ENCODE measurements at places on chromosomes 3 and 15.
A peak's percentile ranks its signal among the peaks of the same experiment; 100 is the strongest.

DNA sequence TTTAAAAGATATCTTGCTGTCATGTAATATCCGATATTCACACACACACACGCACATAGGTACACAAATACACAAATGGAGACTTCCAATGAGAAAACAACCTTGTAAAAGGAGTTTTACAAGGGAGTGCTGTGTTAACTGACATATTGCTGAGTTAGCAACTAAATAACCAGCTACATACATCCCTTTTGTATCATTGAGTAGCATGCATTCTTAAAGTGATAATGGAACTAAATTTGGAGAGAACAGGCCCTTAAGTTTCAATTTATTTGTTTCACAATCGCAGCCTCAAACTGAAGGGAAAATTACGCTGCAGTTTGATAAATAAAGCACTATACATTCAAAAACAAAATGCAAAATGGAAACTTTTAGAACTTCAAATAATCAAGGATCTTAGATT, 1046.0 kb upstream of the NR2F2 start:
- no peak for DNase-seq

DNA sequence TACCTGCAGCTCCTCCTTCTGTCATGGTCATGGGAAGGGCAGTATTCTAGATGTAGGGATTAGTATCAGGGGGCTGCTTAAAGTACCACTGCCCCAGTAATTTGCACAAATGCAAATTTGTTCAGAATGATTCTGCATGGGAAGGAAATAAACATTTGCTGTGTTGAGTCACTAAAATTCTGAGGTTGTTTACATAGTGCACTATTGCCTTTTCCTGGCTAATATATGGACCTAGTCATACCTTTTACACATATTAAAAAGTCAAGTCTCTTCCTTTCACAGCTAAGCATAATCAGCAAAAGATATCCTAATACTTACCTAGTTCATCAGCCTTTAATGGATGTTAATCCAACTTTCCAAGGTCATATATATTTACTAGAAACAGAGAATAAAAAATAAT, 746.4 kb upstream of the NR2F2 start:
- DNase-seq: no peak

- DNase-seq: no peak
Measured at GRCh38 chr15:57914350-57915055, 151.0 kb downstream of the ALDH1A2 start.

GRCh38 chr15:85329561-85330422, 50.6 kb upstream of the AKAP13 start:
- DNase-seq: no peak

DNA sequence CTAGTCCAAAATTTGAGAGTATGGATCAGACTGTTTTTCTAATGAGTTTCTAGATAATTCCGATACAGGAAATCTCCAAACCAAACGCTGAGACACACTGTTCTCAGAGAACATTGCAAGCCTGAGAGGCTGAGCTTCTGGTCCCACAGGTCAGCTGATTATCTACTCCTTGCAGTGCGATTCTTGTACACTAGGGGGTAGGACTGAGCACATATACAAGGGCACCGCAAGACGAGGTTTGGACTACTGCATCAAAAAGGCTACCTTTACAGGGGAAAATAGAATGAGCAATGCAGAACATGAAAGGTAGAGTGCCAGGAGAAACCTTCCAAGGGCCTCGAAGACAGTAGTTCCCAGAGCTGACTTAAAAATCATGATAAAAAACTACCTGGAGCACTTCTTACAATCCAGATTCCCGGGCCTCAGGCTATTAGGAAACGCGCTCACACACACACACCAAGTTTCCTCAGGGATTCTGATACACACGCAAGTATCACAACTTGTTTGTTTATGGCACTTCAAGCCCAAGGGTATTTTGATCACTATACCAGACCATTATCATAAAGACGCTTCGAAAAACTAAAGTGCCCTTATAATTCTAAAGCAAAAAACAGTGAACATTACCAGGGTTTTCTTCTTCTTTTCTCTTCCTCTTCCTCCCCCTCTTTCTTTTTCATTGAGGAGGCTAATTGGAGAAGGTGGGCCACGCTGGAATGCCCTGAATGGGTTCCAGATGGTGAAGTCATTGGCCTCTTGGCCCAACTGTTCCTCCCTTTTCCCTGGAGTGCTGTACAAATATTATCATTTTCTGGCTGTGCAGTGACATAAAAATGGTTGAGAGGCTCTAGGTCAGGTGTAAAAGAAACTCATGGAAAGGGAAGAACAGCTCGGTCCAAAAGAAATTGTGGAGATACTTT, 61.8 kb downstream of the SLC12A8 start:
- no peak for DNase-seq

GRCh38 chr3:10015461-10015904, 10.8 kb upstream of the FANCD2 start:
- DNase-seq: peak; percentile 75

DNA sequence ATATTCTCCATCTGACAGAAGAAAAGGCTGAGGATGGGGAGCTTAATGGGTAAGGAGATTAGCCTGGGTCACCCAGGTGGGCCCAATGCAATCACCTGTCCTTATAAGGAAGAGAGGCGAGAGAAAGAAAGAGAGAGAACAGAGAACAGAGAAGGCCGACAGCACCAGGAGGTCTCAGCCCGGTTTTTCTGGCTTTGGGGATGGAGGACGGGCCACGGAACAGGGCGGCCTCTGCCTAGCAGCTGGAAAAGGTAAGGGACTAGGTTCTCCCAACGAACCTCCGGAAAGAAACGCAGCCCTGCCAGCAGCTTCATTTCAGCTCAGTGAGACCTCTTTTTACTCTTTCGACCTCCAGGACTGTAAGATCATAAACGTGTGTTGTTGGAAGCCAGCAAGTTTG, 196.0 kb upstream of the LYSMD4 start:
- no peak for DNase-seq

GRCh38 chr15:101049282-101049681, 130.1 kb downstream of the LRRK1 start:
- no peak for DNase-seq

DNA sequence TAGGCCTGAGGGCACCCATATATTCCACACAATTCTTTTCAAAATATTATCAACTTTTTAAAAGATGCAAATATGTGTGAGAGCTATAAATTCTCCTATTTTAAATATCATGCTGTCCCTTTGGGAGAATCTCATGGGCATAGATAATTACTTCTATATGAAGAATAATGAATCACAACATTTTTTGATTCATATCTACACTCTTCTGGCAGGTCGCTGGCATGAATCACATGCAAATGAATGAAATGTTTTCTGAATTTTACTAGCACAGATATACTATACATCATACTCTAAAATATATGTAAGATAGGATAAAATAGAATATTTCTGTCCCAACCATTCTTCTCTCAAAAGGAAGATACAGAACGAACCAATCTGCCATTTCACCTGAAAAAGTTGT, 277.7 kb upstream of the KCNH8 start:
- DNase-seq: no peak

- no peak for DNase-seq
Measured at GRCh38 chr3:45965653-45966052, 22.4 kb downstream of the CXCR6 start.

DNA sequence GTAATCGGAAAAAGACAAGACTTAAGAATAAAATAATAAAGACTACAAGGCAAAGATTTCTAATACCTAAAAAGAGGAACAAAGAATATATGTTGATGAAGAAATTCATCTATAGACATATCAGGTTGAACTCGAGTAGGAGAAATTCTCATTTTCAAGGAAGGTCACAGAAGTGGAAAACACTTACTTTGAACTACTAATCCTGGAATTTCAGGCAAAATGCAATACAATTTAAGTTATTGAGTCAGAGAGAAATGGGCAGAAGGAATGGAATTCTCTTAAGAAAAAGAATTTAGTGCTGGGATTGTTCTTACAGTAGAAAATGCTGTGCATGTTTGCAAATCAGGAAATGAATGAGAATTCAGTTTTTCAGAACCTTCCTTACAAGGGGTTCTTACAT, 135.9 kb upstream of the TGFBR2 start:
- no peak for DNase-seq

GRCh38 chr15:62569460-62570404, 404.6 kb upstream of the C2CD4B start:
- DNase-seq: no peak

DNA sequence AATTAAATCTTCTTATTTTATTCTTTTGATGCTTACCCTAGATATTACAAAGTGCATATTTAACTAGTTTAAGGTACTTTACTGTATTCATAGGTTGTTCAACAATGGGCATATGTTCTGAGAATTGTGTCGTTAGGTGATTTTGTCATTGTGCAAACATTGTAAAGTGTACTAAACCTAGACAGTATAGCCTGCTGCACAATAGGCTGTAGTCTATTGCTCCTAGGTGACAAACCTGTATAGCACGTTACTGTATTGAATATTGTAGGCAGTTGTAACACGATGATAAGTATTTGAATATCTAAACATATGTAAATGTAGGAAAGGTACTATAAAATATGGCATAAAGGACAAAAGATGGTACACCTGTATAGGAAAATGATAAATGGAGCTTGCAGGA, 100.7 kb downstream of the CACNA2D3 start:
- DNase-seq: no peak

- no peak for DNase-seq
Measured at GRCh38 chr15:96334017-96334704, 3.7 kb downstream of the NR2F2 start.

DNA sequence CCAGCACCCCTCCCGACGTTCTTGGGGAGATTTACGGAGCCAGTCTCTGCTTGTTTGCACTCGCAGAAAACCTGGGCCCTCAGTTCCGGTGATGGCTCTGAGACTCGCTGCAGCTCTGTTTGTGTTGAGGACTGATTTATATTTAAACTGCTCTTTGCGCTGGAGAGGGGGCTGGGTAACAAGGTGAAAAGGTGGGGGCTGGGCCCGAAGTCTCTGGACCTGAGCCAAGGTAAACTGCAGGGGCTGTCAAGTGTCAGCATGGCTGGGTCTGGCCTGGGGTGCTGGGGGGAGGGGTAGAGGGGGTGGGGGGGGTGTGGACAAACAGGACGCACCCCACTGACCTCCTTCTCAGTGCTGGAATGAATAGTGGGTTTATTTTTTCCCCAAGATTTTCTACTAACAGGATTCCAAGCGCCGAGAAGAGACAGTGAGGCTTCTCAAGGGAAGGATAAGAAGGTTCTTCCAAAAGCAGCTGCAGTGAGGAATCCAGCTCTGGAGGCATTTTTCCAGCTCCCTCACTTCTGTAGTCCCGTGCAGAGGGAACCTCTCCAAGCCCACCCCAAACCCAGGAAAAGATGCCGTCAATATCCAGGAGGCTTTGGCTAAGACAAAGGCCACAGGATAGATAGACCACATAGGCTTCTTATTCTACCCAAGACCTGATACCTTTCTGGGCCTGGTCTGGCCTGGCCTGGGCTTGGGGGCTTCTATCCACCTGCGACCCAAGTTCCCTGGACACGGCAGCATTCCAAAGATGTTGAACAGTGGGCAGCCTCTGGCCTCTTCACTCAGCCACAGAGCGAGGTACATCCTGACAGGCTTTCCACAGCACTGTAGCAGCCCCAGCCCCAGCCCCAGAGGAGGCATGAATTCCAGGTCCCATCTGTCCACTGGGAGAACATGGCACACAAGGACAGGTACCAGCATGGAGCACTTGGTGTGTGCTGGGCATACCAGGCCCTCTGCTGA, 938 bp upstream of the SLCO2A1 start:
- DNase-seq: no peak

- DNase-seq: no peak
Measured at GRCh38 chr15:38058596-38059075, 124.2 kb downstream of the TMCO5A start.

- DNase-seq: no peak
Measured at GRCh38 chr3:34263101-34263621, 464.7 kb downstream of the PDCD6IP start.

DNA sequence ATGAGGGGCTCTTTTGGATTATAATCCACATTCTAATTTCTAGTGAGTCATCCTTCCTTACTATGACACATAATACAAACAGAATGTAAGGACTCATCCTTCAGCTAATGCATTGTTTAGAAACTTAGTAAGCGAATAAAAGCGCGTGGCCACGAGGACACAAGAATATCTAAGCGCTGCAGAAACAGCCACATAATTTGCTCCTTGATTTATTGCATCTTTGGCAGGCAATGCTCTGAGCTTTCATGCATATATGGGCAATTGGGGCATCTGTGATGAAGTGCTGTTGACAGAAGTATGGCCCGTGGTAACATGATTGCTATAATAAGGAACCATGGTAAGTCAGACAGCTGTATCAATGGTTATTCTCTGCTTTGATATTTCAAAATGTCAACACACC, 191.3 kb upstream of the ZNF385D start:
- no peak for DNase-seq

DNA sequence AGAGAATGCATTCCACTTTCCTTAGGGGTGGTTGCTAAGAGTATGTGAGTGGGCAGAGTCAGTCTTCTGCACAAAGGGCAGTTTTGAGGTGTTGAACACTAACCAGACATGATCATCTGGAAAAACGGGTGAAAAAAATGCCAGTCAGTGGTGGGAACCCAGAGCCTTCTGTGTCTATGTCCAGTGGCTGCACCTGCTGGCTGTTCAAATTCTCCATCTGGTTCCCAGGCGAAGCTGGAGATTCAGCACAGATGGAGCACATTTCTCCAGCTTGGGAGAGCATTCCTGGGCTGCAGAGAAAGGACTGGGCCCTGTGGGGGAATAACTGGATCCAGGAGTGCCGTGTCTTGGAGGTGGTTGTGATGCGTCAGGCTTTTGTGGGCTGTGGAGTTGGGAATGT, 74.1 kb downstream of the TRAK1 start:
- DNase-seq: no peak

GRCh38 chr15:40128766-40129660, 20.3 kb upstream of the BMF start:
- no peak for DNase-seq

DNA sequence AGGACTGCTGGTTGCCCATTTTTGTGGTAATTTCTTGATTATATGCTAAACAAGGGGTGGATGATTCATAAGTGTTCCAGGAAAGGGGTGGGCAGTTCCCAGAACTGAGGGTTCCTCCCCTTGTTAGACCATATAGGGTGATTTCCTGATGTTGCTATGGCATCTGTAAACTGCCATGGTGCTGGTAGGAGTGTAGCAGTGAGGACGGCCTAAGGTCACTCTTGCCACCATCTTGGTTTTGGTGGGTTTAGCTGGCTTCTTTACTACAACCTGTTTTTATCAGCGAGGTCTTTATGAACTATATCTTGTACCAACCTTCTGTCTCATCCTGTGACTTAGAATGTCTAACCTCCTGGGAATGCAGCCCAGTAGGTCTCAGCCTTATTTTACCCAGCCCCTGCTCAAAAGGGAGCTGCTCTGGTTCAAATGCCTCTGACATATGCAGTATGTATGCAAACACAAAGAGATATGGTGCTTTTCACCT, 46.2 kb downstream of the C3orf38 start:
- DNase-seq: no peak

Measured in pulmonary artery endothelial cell (primary cell).